ENCODE measurements at places on chromosomes 1 and 21. TPM values are rescaled to one million over a fixed set of nuclear protein-coding genes. Genes with fewer than 3 reads are reported as not detected.
A peak's percentile ranks its signal among the peaks of the same experiment; 100 is the strongest.

DNA sequence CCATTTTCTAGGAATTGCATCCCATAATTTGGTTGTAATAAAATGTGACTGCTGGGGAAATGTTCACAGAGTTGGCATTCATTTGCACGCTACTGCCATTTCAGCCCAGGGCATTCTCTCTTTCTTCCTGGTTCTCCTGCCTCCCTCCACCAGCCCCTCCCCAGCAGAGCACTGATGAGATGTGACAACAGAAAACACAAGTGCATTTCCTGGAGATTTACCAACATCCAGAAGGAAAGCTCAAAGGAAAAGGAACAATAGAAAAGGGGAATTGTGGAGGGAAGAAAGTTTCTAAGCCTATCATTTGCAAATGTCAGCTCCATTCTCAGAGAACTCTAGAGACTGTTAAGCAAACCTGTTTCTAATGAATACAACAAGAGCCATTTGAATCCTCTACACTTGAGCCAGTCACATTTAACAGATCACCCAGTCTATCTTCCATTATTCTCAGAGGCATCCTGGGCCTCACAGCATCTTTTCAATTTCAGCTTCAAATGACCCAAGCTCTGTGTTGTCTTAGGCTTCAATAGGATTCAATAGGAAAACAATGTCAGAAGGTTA lies 395.6 kb upstream of the PBX1 start:
- no peak overlapping the region for H3K27ac ChIP-seq
- no peaks in the 10 kb centered on the region for H3K27me3 ChIP-seq
- no peak overlapping the region for H3K4me3 ChIP-seq
- no peaks in the 10 kb centered on the region for H3K36me3 ChIP-seq

DNA sequence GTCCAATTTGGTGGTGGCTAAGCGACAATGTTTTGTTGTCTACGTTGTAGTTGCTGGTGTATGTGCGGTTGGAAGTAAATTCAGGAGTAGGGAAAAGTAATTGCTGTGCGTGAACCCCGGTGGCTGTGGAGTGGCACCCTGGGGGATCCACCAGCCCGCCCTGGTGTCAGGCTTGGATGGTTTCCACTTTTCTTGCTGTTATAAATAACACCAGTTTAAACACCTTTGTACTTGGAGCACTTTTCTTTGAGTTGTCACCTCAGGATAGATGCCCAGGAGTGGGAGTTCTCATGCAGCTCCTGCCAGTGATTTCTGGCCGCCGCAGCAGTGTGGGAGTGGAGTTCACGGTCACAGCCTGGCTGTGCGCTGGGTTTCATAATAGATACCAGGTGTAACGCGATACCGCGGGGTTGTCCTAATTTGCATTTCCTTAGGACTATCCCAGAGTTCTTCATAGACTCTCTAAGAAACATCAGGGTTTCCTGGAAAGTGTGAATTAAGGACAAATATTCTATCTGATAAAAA lies 12.8 kb upstream of the TMEM200B start:
- H3K27me3 ChIP-seq = no peaks in the 10 kb centered on the region
- no peak overlapping the region for H3K4me3 ChIP-seq
- no peaks in the 10 kb centered on the region for H3K4me1 ChIP-seq

- no peaks in the 10 kb centered on the region for H3K27me3 ChIP-seq
- no peak overlapping the region for H3K27ac ChIP-seq
- no peaks in the 10 kb centered on the region for H3K36me3 ChIP-seq
- DNase-seq = peak; percentile 49
Measured at GRCh38 chr1:24540906-24541710, 14.8 kb upstream of the NCMAP start.

DNA sequence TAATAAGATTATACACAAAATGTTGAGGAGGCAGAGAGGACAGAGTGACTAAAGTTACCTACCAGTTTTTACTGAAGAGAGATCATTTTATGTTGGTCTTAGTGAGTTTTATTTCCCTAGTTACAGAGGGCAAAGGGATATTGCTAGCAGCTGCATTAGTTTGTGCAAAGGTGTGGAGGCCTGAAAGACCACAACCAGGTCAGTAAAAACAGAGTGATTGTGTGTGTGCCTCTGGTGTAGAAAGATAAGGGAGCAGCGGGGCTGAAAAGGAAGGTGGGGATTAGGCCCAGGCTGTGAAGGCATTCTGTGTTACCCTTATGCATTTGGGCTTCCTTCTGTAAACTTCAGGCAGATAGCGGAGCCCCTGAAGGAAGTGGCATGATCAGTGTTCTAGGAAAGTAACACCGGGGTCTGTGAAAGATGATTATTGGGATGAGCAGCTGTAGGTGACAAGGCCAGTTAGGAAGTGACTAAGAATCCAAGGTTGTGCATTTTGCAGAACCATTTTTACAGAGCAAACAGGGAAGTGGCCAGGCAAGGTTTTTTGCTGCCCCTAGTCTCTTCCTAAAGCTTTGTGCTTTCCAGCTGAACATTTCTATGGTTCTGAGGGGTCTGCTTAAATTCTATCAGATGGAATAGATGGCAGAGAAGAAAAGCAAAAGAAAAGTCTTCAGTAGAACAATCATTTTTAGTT lies 3.7 kb downstream of the GADD45A start:
- H3K27me3 ChIP-seq = no peaks in the 10 kb centered on the region
- peaks cover 14% of the 10 kb centered on the region for H3K4me1 ChIP-seq
- no peak overlapping the region for H3K4me3 ChIP-seq
- DNase-seq = no peak
- peaks cover 5% of the 10 kb centered on the region for H3K36me3 ChIP-seq

GRCh38 chr1:39927538-39927937 lies 25.8 kb upstream of the MYCL start:
- no peak overlapping the region for H3K4me3 ChIP-seq
- DNase-seq = no peak
- no peaks in the 10 kb centered on the region for H3K36me3 ChIP-seq

DNA sequence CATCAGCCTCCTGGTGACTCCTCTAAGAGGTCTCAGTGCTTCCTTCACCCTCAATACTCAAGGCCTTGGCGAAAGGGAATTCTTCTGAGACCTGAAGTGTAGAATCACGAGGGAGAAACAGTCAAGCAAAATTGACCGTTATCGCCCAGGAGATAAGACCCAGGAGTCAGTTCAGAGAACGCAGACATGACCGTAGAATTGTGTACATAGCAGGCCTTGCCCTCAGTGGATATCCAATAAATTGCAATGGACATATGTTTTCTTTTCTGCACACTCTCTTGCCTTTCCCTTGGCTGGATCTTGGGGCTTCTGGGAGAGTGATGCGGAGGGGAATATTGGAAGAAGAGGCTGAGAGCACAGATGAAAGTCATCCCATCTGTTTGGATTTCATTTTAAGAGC lies 15.7 kb upstream of the ETS2 start:
- no peaks in the 10 kb centered on the region for H3K4me1 ChIP-seq
- H3K27me3 ChIP-seq = no peaks in the 10 kb centered on the region
- DNase-seq = no peak
- no peak overlapping the region for H3K27ac ChIP-seq
- H3K4me3 ChIP-seq = no peak overlapping the region

- no peak within 1 kb of the TSS for H3K27ac ChIP-seq
- no peaks in the 10 kb centered on the region for H3K27me3 ChIP-seq
- H3K4me1 ChIP-seq = peaks cover 15% of the 10 kb centered on the region
Measured at GRCh38 chr1:37556712-37557196, at the start of gene DNALI1. Gene DNALI1, plus strand, starts transcription at chr1:37556940. Its CDS starts 55 bp downstream, at chr1:37556995.

DNA sequence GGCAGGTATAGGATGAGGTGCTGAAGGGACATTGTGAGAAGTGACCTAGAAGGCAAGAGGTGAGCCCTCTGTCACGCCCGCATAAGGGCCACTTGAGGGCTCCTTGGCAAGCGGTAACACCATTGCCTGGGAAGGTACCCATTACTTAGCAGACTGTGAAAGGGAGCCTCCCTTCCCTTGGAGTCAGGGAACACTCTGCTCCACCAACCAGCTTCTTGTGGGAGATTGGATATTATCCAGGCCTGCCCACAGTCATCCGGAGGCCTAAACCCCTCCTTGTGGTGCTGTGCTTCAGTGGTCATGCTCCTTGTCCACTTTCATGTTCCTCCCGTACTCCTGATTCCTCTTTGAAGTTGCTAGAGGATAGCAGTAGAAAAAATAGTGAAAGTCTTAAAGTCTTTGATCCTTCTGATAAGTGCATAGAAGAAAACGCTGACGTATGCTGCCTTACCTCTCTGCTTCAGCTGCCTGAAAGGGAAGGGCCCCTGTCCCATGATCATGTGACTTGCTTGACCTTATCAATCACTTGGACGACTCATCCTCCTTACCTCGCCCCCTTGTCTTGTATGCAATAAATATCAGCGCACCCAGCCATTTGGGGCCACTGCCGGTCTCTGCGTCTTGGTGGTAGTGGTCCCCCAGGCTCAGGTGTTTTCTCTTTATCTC lies 16.0 kb downstream of the RBBP4 start:
- peaks cover 78% of the 10 kb centered on the region for H3K36me3 ChIP-seq
- no peaks in the 10 kb centered on the region for H3K27me3 ChIP-seq
- no peak overlapping the region for H3K27ac ChIP-seq
- H3K4me3 ChIP-seq = no peak overlapping the region
- no peaks in the 10 kb centered on the region for H3K4me1 ChIP-seq

GRCh38 chr1:23013657-23014056 lies 2.0 kb downstream of the TEX46 start:
- no peaks in the 10 kb centered on the region for H3K4me1 ChIP-seq
- no peak overlapping the region for H3K4me3 ChIP-seq
- H3K36me3 ChIP-seq = no peaks in the 10 kb centered on the region
- H3K27me3 ChIP-seq = no peaks in the 10 kb centered on the region

DNA sequence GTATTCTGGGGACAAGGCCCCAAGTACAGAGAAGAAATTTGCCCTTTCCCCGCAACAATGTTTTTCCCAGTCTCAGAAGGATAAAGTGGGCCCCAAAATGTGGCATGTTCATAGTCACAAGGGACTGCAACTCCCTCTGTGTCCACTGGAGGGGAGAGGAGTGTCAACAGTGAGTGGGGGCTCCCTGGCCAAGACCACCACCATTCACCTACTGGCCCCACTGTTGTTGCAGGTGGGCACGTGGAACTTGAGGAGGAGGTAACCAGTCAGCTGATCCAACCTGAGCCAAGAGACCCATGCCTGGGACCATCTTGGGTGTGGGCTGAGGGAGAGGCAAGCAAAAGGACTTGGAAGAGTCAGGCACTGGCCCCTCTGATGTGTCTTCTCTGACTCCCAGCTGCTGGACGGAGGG lies 777 bp downstream of the NUDT17 start:
- H3K4me3 ChIP-seq = peak overlapping the region; percentile 68
- peaks cover 38% of the 10 kb centered on the region for H3K36me3 ChIP-seq
- DNase-seq = no peak
- H3K27ac ChIP-seq = no peak overlapping the region
- peaks cover 20% of the 10 kb centered on the region for H3K4me1 ChIP-seq

- no peaks in the 10 kb centered on the region for H3K36me3 ChIP-seq
- DNase-seq = peak; percentile 87
- H3K4me3 ChIP-seq = no peak overlapping the region
- H3K4me1 ChIP-seq = no peaks in the 10 kb centered on the region
- H3K27ac ChIP-seq = no peak overlapping the region
- H3K27me3 ChIP-seq = no peaks in the 10 kb centered on the region
Measured at GRCh38 chr1:206106328-206107167, 10.6 kb downstream of the AVPR1B start.

DNA sequence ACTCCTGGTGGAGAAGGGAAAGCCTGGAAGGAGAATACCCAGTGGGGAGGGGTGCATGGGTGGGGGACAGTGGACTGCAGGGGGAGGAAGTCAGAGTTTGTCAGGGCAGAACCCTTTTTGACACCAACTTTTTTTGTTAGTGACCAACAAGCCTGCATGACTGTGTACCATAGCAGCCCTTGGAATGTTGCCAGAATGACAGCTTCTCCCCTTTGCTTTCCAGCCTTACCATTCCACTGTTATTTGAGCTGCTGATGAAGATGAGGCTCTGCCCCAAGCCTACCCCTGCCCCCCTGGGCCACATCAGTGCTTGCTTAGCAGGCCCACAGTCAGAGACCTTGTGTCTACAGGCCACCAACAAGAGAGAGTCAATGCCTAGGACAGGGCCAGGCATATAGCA lies 341.2 kb downstream of the HHAT start:
- no peaks in the 10 kb centered on the region for H3K4me1 ChIP-seq
- H3K27ac ChIP-seq = no peak overlapping the region
- no peak overlapping the region for H3K4me3 ChIP-seq
- no peak for DNase-seq
- no peaks in the 10 kb centered on the region for H3K27me3 ChIP-seq

DNA sequence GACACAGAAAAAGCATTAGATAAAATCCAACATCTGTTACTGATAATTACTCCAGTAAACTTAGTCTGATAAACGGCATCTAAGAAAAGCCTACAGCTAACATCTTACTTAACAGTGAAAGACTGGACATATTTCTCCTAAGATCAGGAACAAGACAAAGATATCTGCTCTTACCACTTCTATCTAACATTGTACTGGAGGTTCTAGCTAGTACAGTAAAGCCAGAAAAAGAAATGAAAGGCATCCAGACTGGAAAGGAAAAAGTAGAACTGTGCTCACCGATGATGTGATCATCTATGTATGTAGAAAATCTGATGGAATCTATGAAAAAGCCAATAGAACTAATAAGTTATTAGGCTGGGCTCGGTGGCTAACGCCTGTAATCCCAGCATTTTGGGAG lies 21.7 kb downstream of the NEXN start:
- no peak for DNase-seq
- H3K36me3 ChIP-seq = no peaks in the 10 kb centered on the region
- no peaks in the 10 kb centered on the region for H3K27me3 ChIP-seq
- no peaks in the 10 kb centered on the region for H3K4me1 ChIP-seq
- no peak overlapping the region for H3K4me3 ChIP-seq
- no peak overlapping the region for H3K27ac ChIP-seq

- H3K36me3 ChIP-seq = no peaks in the 10 kb centered on the region
- no peaks in the 10 kb centered on the region for H3K27me3 ChIP-seq
- H3K4me1 ChIP-seq = peaks cover 21% of the 10 kb centered on the region
- no peak overlapping the region for H3K4me3 ChIP-seq
- DNase-seq = peak; percentile 21
Measured at GRCh38 chr1:185376840-185377635, 60.0 kb upstream of the IVNS1ABP start.

DNA sequence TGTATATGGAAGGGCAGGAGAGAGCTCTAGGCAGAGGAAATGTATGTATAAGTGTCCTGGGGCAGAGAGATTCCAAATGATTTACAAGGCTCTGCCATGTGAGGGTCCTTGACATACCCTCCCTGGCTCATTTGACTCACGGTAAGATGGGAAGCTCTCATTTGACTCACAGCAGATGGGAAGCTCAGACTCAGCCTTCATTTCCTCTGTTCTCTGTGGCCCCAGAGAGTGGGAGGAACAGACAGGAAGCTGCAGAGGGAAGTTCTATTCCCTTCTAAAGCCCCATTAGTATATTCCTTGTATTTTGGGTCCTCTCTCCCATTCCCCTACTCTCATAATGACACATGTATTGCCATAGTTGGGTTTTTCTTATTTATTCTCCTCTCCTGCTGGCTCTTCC lies 44.9 kb downstream of the FOXD2 start:
- H3K4me1 ChIP-seq = no peaks in the 10 kb centered on the region
- no peak overlapping the region for H3K27ac ChIP-seq
- no peak overlapping the region for H3K4me3 ChIP-seq
- H3K27me3 ChIP-seq = no peaks in the 10 kb centered on the region
- no peak for DNase-seq

Gene FCGR2B
- total RNA-seq = 76.9 TPM

Gene LCE2A
- total RNA-seq = not detected

Gene INKA2
- total RNA-seq = 2.6 TPM

Gene TNNI3K
- not detected for total RNA-seq

Gene TRIM17
- 13.4 TPM for total RNA-seq

Gene ARMH1
- 1.5 TPM for total RNA-seq

Gene KRTAP12-2
- total RNA-seq = not detected

Gene C1QC
- total RNA-seq = 0.33 TPM

Gene GCLM
- total RNA-seq = 25.5 TPM

Gene SPRR5
- total RNA-seq = not detected

Gene CELA3B
- total RNA-seq = not detected

Gene APCS
- not detected for total RNA-seq

Data from natural killer cell (primary cell).